NCI-H1048 (cell line): ENCODE measurements at places on chromosomes 1 and 21.

DNA sequence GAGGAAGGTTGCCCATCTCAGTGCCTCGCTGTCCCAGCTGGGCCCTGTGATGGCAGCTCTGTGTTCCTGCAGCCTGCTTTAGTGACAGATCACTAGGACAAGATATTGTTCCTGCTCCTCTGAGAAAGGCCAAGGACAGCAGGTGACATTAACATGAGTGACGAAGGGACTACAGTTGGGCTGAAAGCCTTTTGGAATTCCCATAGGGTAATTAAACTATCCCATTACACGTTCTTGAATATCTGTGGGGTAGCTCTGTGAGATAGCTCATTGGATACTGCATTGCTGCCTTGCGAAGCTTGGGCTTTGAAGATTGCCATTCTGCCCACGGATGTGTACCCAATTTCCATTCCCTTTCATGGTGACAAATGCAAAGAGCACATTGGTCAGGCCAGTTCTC, 78.2 kb upstream of the COA6 start:
- DNase-seq, result no peak

DNA sequence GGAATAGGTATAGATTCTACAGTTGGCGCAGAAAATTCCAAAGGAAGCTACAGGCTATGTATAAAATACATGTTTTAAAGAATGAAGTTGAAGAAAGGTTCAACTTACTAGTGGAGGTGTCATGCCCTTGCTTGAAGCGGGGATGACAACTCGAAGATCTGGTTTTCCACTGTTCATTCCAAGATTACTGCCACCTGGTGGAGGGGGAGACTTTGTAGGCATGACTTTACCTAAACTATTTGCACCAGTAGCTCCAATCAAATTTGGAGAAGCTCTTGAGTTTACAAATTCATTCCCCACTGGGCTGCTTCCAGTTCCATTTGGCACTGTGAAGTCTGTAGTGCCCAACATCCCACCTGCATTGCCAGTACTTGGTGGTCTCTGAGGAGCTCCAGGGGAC, 81.7 kb downstream of the AXDND1 start:
- no peak for DNase-seq

- no peak for DNase-seq
Observed at GRCh38 chr1:57137980-57138379, 172.2 kb upstream of the C8B start.

DNA sequence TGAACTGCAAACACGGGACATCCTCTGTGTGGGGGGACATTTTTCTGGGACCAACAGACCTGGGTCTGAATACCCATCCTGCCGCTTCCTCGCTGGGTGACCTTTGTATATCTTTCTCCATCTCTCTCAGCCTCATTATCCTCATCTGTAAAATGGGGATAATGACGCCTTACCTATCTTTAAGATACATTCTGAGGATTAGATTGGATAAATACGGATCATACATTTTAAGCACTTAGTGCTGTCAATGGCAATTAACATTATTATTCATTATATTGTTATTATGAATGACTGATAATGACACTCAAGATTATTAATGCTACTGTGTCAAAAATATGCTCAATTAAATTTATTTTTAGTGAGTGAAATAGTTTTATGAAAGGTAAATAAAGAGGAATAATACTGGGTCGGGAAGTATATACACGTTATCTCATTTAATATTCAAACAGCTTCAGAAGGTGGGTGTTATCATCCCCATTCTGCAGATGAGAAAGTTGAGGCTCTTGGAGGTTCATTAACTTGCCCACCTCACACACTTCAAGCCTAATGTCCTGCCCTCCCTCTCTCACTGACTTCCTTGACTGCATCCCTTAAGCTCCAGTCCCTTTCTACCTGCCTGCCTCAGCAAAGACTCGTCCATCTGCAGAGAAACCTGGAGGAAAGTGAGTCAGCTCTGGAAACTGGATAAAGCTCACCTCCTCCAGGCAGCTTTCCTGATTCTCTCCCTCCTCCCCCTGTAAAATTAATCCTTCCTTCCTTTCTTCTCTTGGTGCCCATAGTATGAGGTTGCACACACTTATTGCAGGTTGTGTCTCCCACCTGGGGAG, 120.7 kb upstream of the JUN start:
- DNase-seq, result no peak

GRCh38 chr21:40120940-40121575, 253.8 kb downstream of the PCP4 start:
- no peak for DNase-seq

DNA sequence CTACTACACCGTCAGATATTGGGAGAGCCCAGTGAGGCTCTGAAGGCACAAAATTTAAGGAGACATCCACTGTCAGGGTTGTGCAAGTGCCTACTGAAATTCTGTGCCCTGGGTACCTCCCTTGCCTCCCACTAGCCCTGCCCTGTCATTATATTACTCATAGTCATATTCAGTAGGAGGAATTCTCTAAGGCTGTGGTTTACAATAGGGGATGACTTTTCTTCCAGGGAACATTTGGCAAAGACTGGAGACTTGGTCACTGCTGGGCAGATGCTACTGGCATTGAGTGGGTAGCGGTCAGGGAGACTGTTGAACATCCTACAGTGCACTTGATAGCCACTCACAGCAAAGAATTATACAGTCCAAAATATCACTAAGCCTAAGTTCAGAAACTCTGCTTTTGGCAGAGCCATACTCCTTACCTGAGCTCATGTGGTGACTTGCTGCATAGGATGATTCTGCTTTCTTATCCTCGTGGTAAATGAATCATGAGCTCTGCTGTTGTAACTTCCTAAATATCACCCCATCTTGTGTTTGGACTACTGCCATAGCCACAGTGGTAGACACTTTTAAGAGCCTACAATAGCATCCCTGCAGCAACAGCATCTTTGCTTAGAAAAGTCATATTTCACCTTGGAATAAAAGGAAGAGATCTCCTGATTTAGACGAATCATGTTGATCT, 563.4 kb upstream of the PLXNA2 start:
- DNase-seq, result no peak

DNA sequence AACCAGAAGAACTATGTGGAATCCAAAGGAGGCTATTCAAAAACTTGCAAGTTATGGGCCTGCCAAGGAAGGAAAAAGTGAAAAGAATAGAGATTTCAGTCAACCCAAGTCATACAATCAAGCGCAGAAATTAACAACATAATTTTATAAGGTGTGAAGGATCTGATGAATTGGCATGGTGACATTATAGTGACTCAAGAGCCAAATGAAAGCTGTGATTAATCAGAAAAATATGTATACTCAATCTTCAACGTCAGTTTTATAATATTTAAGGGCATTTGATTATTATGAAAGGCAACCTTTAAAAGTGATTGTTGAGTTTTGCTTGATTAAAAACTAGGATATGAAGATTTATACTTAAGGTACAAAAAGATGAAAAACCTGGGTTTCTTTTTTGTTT, 37.8 kb upstream of the THEM4 start:
- no peak for DNase-seq

DNA sequence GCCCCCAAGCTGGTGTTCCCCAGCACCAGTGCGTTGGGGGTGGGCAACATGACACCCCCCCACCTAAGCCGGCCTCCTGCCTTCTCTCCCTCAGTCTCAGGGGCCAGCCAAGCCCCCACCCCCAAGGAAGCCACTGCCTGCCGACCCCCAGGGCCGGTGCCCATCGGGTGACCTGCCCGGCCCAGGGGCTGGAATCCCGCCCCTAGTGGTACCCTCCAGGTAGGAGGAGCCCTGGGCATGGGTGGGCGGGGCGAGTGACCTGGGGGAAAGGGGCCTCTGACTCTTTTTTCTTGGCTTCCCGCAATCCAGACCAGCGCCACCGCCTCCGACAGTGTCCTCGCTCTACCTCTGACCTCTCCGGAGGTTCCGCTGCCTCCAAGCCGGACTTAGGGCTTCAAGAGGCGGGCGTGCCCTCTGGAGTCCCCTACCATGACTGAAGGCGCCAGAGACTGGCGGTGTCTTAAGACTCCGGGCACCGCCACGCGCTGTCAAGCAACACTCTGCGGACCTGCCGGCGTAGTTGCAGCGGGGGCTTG, 1.3 kb upstream of the EFNA4 start:
- no peak for DNase-seq

GRCh38 chr1:170674986-170675385, 11.1 kb downstream of the PRRX1 start:
- DNase-seq, result no peak

DNA sequence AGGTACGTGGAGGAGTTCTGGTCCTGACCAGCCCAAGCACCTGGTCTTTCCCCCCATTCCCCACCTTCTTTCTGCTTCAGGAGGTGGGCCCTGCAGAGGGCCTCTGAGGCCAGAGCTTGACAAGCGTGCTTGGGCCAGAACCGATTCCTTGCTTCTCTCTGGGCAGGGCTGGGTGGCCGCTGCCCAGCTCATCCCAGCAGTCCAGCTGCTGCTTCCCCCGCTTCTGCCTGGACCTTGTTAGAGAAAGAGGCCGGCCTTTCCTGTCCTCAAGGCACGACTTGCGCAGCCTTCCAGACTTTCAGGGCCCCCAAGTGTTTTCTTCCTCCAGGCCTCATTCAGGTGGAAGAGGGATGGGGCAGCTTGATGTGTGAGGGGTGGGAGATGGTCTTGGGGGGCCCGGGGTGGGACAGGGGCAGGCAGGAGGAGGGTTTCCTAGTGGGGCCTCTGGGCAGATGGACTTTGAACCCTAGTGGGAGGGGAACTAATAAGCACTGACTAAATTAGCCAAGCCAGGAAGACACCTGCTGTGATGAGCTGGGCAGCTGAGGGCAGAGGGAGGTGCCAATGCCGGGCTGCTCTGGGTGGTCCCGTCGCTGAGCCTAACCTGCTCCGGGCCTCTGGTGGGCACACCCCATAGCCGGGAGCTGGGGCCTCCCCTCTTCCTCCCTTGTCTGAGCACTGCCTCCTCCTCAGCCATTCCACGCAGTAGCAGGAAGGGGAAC, 36.5 kb downstream of the ARHGEF10L start:
- DNase-seq, result no peak

GRCh38 chr1:204558467-204558866, 42.3 kb downstream of the MDM4 start:
- no peak for DNase-seq

- DNase-seq, result no peak
Observed at GRCh38 chr1:64913361-64914015, 52.9 kb downstream of the JAK1 start.

DNA sequence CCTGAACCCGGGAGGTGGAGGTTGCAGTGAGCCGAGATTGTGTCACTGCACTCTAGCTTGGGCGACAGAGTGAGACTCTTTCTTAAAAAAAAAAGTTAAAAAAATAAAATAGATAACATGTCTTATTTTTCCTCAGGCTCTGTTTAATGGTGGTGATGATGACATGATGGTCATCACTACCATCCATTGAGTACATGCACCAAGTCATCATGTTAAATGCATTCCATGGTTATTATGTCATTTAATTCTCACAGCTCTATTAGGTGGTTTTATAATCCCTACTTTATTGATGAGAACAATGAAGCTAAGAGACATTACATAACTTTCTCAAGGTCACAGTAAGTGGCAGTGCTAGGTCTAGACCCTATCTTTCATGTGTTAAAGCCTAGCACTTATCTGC, 34.4 kb upstream of the MAB21L3 start:
- DNase-seq, result no peak
